Fibroblast of the aortic adventitia (primary cell): ENCODE measurements at places on chromosomes 7 and 10. TPM values are rescaled to one million over a fixed set of nuclear protein-coding genes. Genes with fewer than 3 reads are reported as not detected.

Gene TUBB8
- total RNA-seq: not detected in 2 replicates

Gene OTUD1
- 6.1 and 8.0 TPM in 2 replicates for total RNA-seq

DNA sequence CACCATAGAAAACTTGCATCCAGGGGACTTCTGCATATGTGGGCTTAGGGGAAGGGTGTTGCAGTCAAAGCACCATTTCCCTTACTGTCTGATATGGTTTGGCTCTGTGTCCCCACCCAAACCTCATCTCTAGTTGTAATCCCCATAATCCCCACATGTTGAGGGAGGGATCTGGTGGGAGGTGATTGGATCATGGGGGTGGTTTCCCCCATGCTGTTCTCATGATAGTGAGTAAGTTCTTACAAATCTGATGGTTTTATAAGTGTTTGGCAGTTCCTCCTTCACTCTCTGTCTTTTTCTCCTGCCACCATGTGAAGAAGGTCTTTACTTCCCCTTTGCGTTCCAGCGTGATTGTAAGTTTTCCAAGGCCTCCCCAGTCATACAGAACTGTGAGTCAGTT lies 177.4 kb downstream of the ADK start:
- DNase-seq: no peak

DNA sequence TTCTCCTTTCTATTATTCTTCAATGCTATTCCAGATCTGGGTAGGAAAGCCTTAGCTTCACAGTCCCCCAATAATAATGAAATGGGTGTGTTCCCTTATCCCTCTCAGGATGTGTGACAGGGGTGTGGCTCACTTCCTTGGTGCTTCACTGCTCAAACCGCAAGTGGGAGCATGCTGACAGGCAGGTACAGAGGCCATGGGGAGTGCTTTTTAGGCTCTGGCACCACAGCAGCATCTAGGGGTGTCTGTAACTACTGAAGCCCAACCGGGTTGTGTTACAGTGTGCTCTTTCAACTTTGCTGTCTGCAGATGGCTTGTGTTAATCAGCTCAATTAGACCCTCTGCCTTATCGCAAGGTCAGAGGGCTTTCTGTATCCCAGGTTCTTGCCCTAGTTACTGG lies 79.4 kb upstream of the CYP2C9 start:
- DNase-seq: no peak

DNA sequence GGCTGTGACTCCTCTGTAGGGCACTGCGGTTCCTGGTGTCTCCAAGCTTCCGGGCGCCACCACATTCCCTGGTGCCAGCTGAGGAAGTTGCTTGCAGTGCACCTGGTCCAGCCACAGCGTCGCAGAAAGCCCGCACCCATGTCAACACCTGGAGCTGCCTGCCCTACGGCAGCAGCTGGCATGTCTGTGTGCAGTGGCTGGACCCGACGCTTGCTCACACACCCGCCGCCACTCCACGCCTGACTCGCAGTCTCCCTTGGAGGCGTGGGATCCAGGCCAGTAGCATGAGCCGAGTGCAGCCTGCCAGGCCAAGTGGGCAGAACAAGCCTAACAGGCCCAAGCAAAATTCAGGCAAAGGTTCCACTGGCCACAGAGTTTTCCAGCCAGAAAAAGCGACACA lies 118.1 kb upstream of the PHF14 start:
- DNase-seq: no peak
